ENCODE measurements at places on chromosomes 2 and 18. TPM values are rescaled to one million over a fixed set of nuclear protein-coding genes. Genes with fewer than 3 reads are reported as not detected.

The FAP gene
- total RNA-seq: 0.21 TPM

The ANKRD62 gene
- total RNA-seq: not detected

GRCh38 chr18:5726011-5726410 is 169.3 kb downstream of the TMEM200C start:
- DNase-seq: no peak

DNA sequence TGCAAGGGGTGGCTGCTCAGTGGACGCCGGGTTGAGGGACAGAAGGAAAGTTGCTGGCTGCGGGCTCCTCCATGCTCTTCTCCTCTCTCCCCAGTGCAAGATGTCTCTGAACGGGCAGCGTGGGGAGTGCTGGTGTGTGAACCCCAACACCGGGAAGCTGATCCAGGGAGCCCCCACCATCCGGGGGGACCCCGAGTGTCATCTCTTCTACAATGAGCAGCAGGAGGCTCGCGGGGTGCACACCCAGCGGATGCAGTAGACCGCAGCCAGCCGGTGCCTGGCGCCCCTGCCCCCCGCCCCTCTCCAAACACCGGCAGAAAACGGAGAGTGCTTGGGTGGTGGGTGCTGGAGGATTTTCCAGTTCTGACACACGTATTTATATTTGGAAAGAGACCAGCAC is 30.6 kb downstream of the IGFBP2 start:
- DNase-seq: no peak
